ENCODE measurements at places on chromosomes 4 and X.

DNA sequence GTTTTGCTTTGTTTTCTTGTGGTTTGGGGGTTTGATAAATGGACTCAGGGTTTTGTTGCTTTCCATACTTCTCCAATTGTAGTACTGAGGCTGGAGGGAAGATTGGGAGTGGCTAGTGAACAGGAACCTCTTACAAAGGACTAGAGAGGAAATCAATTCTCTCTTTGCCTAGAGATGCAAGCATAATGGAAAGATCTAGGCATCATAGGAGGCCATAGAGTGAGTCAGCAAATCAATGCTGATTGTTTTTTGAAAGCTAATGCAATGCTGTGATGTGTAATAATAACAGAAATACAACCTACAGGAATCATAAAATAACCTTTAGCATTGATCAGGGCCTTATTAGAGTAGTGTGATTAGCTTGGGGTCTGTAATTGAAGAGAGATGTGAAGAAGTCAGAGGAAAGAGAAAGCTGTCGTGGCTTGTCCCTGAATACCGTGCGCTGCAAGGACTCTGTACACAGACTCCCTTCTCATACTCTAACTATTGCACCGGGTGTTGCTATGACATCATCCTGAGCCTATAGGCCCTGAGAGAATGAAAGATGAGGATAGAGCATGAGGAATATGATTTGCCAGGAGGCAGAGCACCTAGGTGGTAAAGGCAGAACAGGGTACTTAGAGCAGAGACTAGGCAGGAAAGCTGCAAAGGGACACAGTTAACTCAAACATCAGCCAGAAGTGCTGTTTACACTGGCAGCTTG lies 29.3 kb upstream of the GPR101 start:
- no peak for DNase-seq

- DNase-seq: peak; percentile 5
Measured at GRCh38 chr4:109548655-109549054, 11.4 kb upstream of the MCUB start.

GRCh38 chr4:2786794-2787229 lies 6.1 kb upstream of the SH3BP2 start:
- no peak for DNase-seq

DNA sequence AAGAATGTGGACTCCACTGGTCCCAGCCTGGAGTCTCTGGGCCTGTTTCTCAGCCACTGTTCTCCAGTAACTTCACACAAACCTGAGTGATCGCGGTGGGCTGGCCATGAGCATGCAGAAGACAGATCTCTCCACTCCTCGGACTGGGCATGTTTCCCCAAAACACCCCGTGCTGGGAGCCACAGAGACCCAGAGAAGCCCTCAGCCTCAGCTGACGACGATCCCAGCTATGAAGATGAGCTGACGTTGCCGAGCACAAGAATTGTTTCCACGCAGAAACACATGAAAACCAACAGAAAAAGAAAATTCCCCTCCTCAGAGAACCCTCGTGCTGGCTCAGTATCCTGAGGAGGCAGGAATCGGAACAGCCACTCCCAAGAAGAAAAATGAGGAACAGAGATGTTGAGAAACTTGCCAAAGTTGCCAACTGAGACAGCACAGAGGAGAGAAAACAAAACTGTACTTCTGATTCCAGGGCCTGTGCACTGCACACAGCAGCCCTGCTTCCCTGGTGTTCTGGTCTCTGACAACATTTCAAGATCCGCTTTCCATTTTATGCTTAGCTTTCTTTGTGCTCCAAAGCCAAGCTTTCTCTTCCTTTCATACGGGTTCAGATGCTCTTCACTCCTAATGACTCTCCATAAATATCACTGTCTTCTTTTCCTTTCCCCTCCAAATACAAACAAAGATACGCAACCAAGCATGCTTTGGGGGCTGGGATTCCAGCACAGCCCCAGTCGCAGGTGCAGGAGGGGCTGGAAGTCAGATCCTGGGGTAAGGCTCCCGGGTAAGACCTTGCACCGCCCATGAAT lies 81.4 kb downstream of the IRF2 start:
- DNase-seq: no peak

- no peak for DNase-seq
Measured at GRCh38 chr4:5839751-5840674, 52.9 kb downstream of the CRMP1 start.
